ENCODE measurements at places on chromosomes 16 and 17.

- no peak for DNase-seq
These were observed 632 bp upstream of the RTN4RL1 start for GRCh38 chr17:2025622-2026309.

DNA sequence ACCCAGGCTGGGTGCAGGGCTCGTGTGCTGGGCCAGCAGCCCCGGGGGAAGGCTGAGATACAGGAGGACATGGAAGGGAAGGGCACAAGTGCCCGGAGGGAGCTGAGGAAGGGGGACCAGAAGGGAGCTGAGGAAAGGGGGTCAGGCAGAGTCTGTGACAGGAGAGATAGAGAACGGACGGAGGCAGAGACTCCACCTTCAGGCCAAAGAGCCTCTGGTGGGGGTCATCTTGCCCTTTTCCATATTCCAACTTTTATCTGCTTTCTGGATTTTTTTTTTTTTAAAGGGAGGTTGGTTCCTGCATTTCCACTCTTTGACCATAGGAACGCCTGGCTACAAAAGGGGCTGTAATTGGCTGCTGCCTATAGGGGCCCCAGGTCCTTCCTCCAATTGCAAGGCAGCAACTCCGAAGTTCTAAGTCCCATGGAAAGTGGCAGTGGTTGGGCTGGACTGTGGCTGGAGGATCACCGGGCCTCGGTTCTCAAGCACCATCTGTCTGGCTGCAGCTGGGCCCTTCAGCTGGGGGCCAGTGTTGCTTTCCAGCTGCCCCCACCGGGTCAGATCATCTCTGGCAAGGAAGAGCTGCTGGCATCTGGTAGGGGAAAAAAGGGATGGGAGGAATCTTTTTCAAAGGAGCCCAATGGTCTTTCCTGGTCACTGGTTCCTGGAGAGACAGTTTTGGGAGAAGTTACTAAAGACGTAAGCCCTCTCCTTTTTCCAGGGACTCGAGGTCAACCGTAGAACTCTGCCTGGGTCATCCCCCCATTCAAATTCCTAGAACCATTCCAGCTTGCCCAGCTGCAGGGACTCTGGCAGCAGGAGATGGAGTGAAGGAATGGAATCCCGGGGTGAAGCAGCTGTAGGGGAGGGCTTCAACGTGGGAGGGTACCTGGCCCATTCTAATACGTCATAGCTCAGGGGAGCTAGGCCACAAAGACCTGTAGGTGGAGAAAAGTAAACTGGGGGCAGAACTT, 13.1 kb upstream of the MRPS23 start:
- DNase-seq: no peak

DNA sequence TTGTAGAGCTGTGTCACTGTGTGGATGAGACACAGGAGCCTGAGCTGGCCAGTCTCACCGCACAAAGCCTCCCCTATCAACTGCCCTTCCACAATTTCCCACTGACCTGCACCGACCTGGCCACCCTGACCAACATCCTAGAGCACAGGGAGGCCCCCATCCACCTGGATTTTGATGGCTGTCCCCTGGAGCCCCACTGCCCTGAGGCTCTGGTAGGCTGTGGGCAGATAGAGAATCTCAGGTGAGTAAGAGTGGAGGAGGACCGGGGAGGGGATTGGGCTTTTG, 37.4 kb downstream of the NLRC5 start:
- no peak for DNase-seq

- no peak for DNase-seq
These were observed 44.5 kb downstream of the SOX9 start for GRCh38 chr17:72165192-72165866.

DNA sequence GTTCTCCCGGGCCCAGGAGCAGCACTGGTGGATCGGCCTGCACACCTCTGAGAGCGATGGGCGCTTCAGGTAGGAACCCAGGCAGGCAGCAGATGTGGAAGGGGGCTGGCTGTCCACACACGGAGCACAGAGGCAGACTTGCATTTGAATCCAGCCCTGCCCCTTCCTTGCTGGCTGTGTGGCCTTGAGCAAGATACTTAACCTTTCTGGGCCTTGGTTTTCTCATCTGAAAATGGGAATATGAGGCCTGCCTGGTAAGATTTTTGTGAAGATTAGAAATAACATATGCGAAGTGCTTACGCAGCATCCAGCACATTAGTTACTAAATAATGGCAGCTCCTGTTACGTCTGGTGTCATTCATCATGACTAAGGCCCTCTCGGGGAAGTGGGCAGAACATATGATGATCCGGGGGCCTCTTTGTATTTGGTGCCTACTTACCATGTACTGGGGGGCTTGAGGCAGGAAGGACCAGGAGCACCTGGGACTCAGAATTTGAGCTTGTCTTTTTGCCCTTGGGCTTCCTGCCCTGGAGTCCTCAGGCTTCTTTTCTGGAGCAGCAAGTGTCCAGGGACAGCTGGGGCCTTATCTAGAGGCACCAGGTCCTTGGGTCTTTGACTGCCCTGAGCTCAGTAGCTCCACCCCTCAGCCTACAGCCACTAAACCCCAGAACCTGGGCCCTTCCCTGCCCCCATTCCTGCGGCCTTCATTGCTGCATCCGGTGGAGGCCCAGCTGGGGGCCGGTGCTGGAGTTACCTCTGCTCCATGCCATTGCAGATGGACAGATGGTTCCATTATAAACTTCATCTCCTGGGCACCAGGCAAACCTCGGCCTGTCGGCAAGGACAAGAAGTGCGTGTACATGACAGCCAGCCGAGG, 53.8 kb downstream of the MRC2 start:
- DNase-seq: no peak

- no peak for DNase-seq
These were observed 108.6 kb downstream of the CCT6B start for GRCh38 chr17:34852614-34853013.

GRCh38 chr17:80691784-80692183, 147.1 kb downstream of the RPTOR start:
- no peak for DNase-seq

DNA sequence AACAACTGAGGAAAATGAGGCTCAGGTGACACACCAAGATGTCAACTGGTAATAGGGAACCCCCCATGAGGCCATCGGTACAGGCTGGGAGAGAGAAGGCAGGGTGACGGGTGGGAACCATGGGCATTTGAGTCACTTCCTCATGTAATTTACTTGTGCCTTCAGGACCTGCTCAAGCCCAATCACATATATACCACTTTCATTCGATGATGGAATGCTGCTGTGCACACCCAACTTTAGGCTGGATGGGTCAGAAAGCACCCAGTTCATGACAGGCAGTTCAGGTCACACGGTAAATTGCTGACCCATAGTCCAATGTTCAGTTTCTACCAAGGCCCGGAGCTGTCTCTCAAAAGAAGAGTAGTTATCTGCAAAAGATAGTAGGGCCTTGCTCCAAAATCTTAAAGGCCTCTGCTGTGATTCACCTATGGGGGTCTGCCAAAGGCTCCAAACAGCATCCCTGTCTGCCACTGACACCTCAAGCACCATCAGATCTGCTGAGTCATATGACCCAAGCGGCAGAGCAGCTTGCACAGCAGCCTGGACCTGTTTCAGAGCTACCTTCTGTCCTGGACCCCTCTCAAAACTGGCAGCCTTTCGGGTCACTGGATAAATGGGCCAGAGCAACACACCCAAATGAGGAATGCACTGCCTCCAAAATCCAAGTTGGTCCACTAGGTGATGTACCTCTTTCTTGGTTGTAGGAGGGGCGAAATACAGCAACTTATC, 24.7 kb downstream of the ZZEF1 start:
- no peak for DNase-seq

DNA sequence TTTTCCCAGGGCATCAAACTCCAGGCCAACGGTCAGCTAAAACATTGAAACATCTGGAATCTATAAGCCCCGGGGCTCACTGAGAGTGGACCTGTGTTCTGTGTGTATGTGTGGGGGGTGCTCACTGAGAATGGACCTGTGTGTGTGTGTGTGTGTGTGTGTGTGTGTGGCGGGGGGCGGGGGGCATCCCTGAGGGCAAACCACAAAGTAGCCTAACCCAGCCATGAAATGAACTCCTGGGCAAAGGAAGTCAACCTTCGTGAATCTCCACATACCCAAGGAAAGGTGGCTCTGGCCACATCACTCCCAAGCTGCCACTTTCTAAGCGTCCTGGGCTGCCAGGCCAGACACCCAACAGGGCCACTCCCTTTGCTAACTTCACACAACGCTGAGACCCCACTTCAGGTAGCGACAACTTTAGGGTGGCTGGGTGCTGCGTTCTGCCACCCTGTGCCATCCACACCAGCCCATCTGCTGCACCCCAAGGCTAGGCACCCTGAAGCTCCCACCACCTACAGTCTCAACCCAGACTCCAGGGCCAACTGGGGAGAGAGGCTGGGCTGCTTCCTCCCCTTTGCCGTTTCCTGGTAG, 1.6 kb downstream of the MAFG start:
- DNase-seq: no peak

- no peak for DNase-seq
These were observed 1005.7 kb downstream of the CDH11 start for GRCh38 chr16:64116151-64116550.

DNA sequence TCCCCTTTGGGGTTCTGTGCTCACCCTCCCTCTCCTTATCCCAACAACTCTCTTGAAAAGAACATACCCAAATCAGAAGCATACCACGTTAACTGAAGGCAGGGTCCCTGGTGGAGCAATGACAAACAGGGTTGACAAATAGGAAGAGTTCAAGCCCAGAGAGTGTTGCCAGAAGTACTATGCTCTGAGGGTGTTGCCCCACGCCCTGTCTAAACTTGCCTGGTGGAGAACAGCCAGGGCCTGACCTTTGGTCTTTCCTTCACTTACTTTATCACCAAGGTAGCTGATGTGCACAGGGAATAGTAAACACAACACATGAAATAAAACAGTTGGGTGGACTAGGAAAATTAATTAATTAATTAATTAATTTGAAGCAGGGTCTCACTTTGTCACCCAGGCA, 23.3 kb downstream of the ZNF75A start:
- DNase-seq: no peak

- DNase-seq: no peak
These were observed 107.1 kb downstream of the USP22 start for GRCh38 chr17:20935740-20936139.

- DNase-seq: peak; percentile 30
These were observed 55.9 kb upstream of the ADCY7 start for GRCh38 chr16:50210266-50211038.

GRCh38 chr16:72066747-72067146, 3.7 kb downstream of the HPR start:
- DNase-seq: no peak
